Adrenal gland (tissue), 19 donors: ENCODE measurements at places on chromosomes 2 and 18. TPM values are rescaled to one million over a fixed set of nuclear protein-coding genes. Genes with fewer than 3 reads are reported as not detected.
A peak's percentile ranks its signal among the peaks of the same experiment; 100 is the strongest.

DNA sequence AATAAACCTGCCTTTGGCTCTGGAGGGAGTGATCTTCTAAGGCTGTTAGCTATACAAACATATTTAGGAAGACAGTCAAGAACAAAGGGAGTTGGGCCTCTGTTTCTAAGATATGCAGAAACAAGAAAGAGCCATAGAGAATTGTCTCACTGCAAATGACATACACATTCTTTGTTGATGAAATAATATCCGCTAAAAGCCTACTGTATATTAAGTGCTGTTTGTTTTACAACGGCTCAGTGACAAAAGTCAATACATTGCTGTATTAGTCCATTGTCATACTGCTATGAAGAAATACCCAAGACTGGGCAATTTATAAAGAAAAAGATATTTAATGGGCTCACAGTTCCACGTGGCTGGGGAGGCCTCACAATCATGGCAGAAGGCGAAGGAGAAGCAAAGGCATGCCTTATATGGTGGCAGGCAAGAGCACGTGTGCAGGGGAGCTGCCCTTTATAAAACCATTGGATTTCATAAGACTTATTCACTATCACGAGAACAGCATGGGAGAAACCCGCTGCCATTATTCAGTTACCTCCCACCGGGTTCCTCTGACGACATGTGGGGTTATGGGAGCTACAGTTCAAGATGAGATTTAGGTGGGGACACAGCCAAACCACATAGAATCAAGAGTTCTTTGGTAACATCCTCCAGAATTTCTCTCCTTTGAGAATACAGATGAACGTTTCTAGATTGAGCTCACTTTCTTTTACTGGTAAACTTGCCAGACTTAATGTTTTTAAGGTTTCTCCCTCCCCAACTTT lies 157.8 kb downstream of the PIK3C3 start:
- DNase-seq = no peak

DNA sequence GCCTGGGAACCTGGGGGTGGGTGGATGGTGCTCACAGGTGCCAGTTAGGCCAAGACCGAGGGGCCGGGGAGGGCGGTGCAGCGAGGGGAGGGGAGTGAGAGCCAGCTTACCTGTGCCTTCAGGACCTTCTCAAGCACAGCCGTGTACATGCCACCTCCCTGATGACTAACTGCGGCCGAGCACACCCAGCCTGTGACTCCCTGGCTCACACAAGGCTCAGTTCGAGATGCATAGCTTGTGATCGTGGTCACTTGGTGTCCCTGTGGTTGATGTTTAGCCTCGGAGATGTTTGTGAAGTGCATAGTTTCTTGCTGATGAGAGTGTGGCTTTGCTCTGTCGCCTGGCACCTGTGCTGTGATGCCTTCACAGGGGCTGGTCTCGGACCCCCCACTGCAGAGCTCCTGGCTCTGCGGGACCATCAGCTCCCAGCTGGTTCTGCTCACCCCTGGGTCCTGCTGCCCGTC lies 84.5 kb upstream of the ODC1 start:
- DNase-seq = no peak

DNA sequence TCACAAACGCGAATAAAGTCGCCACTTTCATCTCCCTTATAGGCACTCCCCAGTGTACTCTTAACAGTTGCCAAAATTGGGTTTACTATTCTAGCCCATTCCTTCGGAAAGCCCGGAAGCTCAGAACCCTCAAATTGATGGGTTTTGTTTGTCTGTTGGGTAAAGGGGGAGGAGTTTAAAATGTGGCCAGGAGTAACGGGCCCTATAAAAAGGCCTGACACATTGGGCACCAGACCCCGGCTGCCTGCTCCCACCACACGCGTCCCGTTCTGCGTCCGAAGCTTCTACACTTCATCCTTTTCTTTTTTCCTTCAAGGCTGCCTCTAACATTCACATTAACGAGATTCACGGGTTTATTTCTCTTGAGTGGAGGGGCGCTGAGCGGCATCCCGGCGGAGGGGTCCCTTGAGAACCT lies 837 bp downstream of the NHEJ1 start:
- no peak for DNase-seq

GRCh38 chr2:221596192-221596591 lies 24.1 kb upstream of the EPHA4 start:
- no peak for DNase-seq

- DNase-seq = no peak
Observed at GRCh38 chr2:200741468-200742202, 70.1 kb upstream of the BZW1 start.

DNA sequence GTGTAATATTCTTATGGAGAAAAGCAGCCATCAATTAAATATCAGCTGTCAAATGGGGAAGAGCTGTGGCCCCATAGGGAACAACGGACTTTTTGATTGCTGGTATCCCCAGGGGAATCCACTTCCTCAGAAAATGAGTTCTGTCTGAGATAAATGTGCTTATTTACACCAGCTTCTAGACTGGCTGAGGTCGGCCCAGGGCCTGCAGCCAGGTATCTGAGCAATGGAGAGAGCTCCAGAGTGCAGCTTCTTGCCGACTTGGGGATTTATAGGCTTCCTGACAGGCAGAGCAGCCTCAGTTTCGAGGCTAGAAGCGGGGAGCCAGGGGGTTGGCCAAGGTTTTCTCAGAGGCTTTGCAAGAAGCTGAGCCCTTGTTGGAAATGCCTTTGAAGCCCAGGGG lies 67.2 kb downstream of the MCFD2 start:
- DNase-seq = no peak

DNA sequence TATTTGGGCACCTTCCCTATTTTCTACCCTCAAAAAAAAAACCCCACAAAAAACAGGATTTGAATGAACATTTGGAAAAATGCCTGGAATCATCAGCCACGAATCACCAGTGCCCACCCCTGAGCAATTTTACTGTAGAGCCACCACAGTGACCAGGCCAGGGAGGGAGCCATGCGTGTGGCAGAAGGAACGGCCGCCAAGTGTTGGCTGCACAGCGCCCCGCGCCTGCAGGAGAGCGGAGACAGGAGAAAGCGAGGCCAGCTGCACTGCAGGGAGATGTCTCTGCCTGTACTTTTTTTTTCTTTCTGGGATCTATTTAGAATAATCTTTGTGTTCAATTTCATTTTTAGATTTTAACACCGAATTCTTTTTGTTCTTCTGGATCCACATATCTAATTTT lies 269.3 kb upstream of the RAB12 start:
- no peak for DNase-seq

DNA sequence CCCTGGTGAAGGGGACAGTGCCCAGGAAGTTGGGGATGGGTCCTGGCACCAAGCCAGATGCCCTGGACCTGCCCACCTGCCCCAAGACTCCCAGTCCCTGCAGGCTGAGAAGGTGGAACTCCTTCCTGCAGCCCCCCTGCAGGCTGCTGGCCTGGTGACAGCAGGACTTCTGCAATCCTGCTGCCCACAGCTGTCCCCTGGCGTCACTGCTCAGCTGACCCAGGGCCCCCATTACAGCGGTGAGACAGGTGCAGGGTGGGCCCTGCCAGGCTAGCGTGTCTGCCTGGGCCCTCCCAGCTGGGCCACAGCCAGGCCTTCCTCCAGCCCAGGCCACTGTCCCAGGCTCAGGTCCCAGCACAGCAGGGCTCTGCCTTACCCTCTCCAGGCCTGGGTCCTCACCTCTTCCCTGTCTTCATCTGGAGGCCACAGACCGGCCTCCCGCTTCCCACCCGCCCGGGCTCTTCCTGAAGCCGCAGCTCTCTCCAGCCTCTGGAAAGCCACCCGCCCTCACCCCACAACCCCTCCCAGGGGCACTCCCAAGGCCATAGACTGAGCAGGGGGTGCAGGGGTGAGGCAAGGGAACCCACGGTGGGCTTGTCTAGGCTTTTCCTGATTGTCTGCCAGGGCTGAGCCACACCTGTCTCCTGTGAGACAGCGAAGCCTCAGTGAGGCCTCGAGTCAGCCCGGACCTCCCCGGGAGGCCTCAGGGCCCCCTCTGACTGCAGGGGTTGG lies 8.8 kb upstream of the ERFE start:
- no peak for DNase-seq

DNA sequence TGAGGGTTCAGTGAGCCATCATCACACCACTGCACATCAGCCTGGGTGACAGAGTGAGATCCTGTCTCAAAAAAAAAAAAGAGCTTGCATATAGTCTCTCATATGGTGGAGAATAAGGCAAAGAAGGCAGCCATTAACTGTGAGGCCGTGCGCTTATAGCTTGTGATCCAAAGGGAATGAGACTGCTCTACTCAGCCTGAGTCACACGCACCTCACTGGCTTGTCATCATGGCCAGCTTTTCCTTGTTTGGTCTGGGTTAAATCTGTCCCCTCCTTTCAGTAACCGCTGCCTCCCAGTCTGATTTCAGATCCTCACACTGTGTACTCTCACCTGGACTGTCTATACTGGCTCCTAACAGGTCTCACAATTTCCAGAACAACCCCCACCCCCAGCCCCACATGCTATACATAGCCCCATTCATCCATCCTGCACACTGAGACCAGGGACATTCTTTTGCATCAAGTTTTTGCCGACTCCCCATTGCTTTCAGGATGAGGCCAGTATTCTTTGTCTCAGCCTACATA lies 35.3 kb upstream of the ANKRD44 start:
- no peak for DNase-seq

GRCh38 chr2:80573950-80574349 lies 269.4 kb upstream of the LRRTM1 start:
- DNase-seq = no peak

GRCh38 chr2:186848873-186849578 lies at the start of gene ZSWIM2:
ZSWIM2 (minus strand) TSS chr2:186849170; CDS start chr2:186849130, 40 bp downstream.
- peak; percentile 61 for DNase-seq

DNA sequence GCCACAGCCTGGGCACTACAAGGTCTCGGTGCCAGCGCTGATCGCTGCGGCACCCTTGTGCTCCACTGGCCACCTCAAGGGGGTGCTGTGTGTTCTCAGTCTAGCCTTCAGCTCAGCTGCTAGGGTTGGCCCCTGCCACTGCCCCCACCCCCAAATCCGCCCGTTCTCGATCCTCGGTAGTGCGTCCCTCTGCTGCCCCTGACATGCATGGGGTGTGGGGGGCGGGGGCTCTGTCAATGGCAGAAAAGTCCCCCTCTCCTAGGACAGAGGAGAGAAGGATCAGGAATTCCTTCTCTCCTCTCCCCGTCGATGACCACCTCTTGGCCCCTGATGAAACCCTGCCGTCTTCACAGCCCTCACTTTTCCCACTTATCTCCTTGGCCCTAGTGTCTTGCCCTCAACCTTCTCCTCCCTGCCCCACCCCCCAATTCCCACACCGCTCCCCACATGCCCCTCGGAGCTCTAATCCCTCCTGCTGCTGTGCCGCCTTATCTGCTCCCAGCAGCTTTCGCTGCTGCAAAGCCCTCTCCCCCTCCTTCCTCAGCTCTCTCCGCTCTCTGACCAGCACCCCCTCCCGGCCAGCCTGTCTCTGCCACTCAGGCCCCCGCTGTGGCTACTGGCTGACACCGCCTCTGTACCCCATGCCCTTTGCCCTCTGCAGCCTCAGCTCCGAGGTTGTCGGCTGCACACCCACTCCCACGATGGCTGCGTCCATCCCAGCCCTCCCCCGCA lies 4.3 kb upstream of the ASIC4 start:
- DNase-seq = peak; percentile 82

DNA sequence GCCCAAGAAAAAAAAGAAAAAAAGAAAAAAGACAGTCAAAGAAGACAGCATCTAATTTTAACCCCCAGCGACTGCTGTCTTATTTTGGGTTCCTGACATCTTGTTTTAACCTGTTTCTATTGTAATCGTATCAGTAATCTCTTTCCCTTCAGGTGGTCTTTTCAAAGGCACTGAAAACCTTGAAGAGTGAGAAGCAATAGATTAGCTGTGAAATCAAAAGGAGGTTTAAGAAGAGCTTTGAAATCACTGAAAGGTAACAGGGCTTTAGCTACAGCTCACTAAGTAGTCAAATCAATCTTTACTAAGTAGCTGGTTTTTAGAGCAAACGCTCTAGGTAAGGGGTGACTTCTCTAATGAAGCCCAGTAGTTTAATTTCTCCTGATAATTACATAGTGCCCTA lies 5.4 kb upstream of the TANC1 start:
- DNase-seq = no peak

DNA sequence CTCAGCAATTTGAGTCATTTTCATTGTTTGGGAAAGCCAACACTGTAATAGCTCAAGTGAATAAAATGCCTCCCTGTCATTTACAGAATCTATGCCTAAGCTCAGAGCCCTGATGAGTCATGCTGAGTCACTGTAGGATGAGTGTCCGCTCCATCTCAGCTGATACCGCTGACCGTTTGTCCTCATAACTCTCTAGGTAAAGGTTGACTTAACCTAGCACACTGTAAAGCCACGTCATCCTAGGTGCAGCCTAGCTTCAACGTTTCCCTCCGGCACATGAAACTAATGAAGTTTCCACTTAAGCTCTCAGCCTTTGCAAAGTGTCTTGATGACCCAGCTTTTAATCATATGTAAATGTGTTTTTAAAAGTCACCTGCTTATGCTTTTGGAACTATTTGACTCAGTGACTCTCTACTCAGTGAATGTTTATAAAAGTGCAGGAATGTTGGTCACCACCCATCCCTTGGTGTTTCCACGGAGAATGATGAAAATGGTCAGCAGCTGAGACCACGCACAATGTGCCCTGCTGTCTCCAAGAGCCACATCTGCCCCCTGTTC lies 154.0 kb downstream of the PMAIP1 start:
- peak; percentile 62 for DNase-seq

DNA sequence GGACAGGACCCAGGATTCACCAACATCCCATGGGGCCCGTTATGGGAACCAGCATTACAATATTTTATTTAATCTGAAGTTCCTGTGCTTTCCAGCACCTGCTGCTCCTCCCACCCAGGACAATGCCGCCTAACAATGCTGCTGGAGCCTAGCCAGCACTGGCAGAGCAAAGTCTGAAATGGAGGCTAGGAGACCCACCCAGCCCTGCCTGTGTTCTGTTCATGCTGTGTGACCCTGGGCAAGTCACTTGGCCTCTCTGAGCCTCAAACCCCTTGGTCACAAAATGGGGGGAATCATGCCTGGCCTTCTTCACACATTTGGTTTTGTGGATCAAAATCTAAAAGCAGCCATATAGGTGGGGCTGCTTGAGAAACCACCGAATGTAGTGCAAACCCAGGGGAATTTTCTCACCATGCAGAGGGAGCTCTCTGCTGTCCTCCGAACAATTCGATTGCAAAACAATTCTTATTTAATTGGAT lies 38.5 kb upstream of the ODC1 start:
- no peak for DNase-seq

- DNase-seq = no peak
Observed at GRCh38 chr2:189109921-189110397, 69.6 kb downstream of the COL5A2 start.

- DNase-seq = no peak
Observed at GRCh38 chr2:186592137-186592875, 2.5 kb downstream of the ITGAV start.

DYNAP gene
- polyA plus RNA-seq = not detected

GREB1L gene
- polyA plus RNA-seq = 1.6 TPM

C2orf72 gene
- polyA plus RNA-seq = 1.2 TPM

EGR4 gene
- 0.20 TPM for polyA plus RNA-seq

LRRTM4 gene
- polyA plus RNA-seq = 0.07 TPM

C2orf15 gene
- polyA plus RNA-seq = 0.44 TPM

CCDC150 gene
- polyA plus RNA-seq = 0.71 TPM

PTPRN gene
- 26.7 TPM for polyA plus RNA-seq

LRRC30 gene
- not detected for polyA plus RNA-seq
